ENCODE measurements at places on chromosomes 2 and 18.

DNA sequence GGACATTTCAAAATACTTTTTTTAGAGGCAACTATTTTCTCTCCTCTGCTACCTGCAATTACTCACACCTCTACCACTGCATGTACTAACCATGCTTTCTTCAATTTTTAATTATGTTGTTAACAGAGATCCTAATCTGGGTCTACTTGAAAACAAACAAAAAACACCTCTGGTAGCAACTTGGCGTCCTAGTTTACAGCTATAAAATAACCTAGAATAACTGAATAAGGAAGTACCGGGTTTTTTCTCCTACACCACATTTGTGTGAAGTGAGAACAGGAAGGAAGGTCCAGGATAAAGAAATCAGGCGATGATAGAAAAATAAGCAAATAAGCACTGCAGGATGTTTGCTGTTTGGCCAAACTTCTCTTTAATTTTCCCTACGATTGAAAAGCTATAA lies 633.5 kb downstream of the LRP1B start:
- DNase-seq: no peak

GRCh38 chr2:6068429-6068828 lies 376.2 kb downstream of the SOX11 start:
- DNase-seq: no peak

GRCh38 chr2:44233450-44234128 lies 41.7 kb upstream of the SLC3A1 start:
- DNase-seq: no peak

- no peak for DNase-seq
Observed at GRCh38 chr18:76823587-76824011, 1.2 kb downstream of the ZNF236 start.

DNA sequence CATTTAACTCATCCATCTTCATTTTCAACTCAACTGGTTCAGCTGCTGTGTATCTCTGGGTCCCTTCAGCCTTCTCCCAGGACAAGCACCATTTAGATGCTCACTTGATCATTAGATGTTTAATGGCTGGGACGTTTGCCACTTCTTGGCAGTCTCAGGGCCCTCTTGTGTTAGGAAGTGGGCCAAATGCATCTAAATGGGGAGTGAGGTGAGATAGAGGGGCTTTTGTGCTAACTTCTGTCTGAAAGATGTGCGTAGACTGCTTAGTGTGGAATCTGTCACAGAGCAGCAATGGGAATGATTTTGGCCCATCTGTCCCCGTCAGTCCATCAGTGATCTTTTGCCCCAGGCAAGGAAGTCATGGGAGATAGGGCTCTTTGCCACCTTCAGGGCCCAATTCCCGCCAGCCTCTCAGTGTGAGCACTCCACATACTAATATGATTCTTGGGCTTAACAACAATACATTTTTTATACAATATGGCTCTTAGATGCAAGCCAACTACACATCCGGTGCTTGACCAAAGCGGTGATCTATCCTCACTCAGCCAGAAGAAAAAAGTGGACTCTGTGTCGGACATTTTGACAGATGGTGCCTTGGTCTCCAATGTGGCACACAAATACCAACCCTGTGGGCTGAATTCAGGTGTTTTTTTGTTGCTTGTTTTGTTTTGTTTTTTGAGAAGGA lies 95.7 kb upstream of the EPC2 start:
- no peak for DNase-seq

- no peak for DNase-seq
Observed at GRCh38 chr2:80128080-80128479, 176.5 kb downstream of the LRRTM1 start.

DNA sequence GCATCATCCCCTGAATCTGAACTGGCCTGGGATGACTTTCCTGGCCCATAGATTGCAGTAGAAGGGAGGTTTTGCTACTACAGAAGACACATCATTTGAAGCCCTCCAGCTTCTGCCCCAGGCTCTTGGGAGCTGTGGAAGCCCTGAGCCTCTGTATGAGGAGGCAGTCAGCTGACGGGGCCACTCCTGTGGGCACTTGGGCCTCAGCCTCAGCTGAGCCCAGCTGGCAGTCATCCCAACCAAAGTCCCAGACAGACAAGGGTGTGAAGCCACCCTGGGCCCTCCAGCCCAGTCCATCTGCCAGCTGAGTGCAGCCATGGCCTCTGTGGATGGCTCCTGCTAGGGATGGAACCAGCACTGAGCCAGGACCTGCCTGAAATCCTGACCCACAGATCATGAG lies 502.3 kb upstream of the HS6ST1 start:
- no peak for DNase-seq

DNA sequence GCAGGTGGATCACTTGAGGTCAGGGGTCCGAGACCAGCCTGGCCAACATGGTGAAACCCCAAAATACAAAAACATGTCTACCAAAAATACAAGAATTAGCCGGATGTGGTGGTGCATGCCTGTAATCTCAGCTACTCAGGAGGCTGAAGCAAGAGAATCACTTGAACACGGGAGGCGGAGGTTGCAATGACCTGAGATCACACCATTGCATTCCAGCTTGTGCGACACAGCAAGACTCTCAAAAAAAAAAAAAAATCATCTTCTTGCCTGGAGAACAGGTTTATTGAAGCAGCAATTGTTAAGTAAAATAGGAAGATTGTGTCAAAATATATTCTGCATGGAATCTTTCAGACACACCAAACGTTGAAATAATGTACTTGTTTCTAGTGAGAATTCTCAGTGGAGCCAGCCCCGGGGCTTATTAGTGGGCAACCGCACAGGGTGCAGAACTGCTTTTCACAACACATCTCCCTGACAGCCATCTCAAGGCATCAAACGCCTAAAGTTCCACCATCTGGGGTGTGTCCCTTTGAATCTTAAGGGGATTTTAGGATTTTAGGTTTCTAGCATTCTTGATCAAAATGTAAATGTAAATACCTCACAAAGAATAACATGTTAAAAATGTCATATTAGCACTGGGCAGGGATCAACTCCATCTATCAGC lies 28.6 kb upstream of the PPP4R1 start:
- no peak for DNase-seq

DNA sequence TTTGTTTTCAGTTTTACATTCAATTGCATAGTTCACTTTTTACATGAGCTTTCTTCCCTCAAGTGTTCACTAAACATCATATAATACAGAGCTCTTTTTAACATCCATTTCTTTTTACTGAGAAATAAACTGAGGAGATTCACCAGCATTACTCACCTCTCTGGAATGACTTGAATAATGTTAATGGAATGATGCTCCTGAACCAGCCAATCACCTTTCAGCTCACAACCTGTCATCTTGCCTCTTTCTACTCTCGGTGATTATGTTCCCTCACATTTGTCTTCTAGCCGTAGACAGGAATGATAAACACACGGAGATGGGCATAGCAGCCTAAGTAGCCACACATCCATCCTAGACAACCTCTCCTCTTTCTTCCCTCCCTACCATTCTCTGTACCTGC lies 301.7 kb downstream of the PAX3 start:
- no peak for DNase-seq

- DNase-seq: no peak
Observed at GRCh38 chr18:56569416-56569815, 69.0 kb downstream of the TXNL1 start.
